ENCODE measurements at places on chromosomes 13 and 19.

GRCh38 chr19:52722062-52723003 is 12.5 kb downstream of the ZNF611 start:
- no peak for DNase-seq

GRCh38 chr13:36251526-36251925 is 37.2 kb upstream of the SOHLH2 start:
- DNase-seq = no peak

DNA sequence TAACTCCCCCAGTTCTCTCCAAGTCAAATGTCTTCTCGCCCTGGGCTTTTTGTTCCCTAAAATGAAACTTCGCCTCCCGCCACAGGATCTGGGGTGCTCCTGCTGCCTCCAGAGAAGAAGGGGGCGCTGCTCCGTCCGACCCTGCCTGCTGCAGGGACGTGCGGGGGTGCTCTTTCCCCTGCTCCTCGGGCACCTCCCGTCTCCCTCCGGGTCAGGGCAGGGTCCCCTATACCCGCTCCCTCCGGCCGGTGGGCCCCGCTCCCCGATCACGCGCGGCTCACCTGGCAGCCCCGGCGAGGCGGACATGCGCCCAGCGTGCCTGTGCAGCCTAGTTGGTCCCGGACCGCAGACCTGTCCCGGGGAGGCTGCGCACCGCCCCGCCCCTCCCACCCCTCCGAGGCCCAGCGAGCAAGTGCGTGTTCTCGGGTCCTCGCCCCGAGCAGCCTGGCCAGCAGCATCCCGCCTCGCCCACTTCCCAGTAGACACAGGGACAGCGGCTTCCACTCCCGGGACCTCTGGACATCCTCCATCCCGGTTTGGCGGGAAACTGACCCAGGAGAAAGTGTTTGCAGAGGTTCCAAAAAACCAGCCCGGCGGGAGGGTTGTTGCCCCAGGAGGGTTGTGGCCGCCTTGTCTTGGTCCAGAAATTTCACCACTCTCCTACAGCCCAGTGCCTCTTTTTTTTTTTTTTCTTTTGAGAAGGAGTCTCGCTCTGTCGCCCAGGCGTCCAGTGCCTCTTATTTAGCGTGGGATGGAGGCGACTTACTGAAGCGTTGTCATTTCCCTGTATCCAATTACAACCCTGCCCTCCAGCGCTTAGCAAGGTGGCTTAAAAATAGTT is at the start of gene OXGR1:
TSS of gene OXGR1 (minus strand) at position 460 of the 841 bp plus-strand sequence. CDS start 6,717 bp downstream, outside the sequence.
- no peak for DNase-seq

- no peak for DNase-seq
Observed at GRCh38 chr13:53075356-53076041, 46.9 kb downstream of the OLFM4 start.

- no peak for DNase-seq
Observed at GRCh38 chr13:113360446-113360845, 3.5 kb downstream of the GRTP1 start.

- no peak for DNase-seq
Observed at GRCh38 chr13:30918662-30919405, 12.8 kb downstream of the MEDAG start.

DNA sequence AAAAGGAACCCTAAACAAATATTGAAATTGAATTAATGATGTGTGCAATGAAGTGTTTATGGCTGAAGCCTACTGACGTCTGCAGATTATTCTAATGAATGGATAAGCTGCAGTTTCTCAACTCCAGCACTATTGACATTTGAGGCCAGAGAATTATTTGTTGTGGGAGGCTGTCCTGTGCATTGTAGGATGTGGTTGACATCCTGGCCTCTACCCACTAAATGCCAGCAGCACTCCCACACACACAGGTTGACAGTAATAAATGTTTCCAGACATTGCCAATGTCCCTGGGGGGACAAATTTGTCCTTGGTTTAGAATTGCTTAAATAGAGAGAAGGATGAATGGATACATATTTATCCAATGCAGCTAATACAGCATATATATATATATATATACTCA is 19.2 kb upstream of the MYH14 start:
- DNase-seq = no peak

DNA sequence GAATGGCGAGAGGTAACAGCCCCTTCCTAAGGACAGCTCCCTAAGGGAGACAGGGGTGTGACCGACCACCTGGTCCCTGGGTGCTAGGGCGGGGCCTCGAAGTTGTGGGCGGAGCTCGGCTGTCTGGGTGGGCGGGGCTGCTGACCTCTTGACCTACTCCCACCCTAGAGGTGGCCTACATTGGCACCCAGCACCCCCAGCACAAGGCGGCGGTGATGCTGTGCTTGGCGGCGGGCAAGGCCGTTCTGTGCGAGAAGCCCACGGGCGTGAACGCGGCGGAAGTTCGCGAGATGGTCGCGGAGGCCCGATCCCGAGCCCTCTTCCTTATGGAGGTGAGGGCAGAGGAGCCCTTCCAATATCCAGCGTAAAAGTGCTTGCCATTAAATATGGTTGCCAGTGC is 2.4 kb downstream of the DHDH start:
- DNase-seq = no peak

- peak; percentile 50 for DNase-seq
Observed at GRCh38 chr13:80276371-80277289, 64.3 kb downstream of the SPRY2 start.

GRCh38 chr13:76053181-76053580 is 417.1 kb downstream of the LMO7 start:
- no peak for DNase-seq

DNA sequence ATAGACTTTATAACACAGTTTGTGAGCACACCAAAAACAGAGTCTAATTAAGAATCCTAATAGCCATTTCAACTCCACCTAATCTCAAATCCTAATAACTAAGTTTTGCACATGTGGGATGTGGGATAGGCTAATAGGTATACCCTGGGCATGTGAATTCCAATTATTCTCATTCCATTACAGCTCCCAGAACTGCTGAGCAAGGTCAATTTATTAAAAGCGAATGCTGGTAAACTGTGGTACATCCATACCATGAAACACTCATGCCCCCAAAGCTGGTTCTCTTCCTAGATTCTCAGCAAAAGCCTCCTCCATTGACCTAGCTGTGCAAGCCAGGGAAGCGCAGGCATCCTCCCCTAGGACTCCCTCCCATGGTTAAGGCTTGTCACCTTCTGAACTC is 113.8 kb downstream of the USP12 start:
- DNase-seq = no peak

DNA sequence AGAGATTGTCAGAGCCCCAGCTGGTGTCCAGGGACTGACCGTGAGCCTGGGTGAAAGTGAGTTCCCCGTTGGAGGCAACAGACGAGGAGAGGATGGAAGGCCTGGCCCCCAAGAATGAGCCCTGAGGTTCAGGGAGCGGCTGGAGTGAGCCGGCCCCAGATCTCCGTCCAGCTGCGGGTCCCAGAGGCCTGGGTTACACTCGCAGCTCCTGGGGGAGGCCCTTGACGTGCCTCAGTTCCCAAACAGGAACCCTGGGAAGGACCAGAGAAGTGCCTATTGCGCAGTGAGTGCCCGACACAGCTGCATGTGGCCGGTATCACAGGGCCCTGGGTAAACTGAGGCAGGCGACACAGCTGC is 1.1 kb upstream of the ELANE start:
- DNase-seq = no peak

GRCh38 chr13:89862691-89863036 is 1484.8 kb upstream of the MIR17HG start:
- no peak for DNase-seq

GRCh38 chr13:109010912-109011311 is 381.5 kb downstream of the MYO16 start:
- peak; percentile 52 for DNase-seq

GRCh38 chr19:16328824-16329482 is 4.3 kb downstream of the KLF2 start:
- DNase-seq = no peak

GRCh38 chr13:33537676-33538075 is 252.1 kb upstream of the STARD13 start:
- no peak for DNase-seq

DNA sequence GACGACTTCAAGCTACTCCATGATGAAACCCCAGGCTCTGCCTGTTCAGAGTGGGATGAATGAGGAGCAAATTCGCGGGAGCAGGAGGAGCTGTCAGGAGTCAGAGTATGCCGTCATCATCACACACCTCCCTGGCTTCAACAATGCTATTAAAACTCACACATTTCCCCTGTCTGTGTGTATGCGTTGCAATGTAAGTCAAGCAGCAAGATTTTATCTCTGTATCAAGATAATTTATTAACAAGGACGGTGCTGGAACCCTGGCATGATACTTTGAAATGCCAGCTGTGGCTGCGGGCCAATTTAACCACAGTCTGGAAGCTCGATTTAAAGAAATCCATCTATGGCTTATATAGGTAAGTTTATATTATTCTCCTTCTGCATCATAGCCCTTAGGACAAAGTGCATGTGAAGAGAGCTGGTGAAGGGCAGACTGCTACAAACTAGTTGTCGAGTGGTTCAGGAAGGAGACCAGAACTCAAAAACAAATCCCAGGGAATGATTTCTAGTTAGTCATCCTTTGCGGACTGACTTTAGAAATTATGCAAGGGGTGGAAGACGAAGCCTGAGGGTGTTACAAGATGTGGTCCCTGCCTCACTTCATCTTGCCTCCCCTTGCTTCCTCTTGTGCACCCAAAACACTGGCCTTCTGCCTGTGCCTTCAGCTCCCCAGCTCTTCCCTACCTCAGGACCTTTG is 486.5 kb downstream of the COG6 start:
- no peak for DNase-seq
